ENCODE measurements at places on chromosomes 3 and 15.

DNA sequence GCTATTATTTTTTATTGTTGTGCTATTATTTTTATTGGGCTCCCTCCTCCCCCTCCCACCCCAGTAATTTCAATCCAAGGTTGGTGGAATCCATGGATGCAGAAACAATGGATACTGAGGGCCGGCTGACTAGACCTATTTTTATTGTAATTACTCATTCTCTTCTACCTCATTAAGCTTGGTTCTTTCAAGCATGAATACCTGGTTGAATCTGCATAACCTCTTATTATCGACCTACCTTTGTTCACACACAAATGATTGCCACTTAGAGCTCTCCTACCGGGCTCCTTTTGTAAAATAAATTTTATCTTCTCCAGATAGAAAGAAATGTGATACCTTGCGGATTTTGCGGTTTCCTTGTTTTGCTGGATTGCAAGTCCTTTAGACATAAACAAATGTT, 31.6 kb downstream of the BTD start:
- DNase-seq: no peak

GRCh38 chr3:102536456-102536855, 101.6 kb downstream of the ZPLD1 start:
- no peak for DNase-seq

DNA sequence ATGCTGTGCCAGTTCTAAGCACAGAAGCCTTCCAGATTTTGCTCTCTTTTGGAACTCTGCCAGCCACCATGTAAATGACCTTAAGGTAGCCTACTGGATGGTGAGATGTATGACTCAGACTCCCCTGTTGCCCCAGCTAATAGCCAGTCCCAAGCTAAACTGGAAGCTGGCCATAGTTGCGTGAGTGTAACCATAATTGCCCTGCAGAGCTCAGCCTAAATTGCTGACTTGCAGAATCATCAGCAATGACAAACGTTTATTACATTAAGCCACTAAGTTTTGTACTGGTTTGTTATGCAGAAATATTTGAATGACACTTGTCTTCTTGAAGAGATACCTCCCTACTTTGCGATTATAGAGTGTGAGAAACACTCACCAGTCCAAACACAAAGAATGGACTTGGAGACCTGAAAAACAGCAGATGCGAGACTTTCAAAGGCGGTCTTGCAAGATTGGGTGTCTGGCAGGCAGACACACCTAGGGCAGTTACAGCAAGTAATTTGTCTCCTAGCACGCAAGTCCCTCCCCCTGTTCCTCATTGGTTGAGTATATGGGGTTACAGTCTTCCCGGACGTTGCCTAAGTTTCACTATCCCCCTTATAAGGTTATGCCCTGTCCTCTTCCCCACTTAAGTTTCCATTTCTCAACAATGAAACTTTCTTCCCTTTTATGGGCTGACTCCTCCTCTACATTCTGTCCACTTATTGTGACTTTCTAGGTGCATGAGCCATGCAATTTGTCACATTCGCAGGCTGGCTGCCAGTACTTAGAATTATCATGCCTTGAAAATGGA, 83.6 kb upstream of the XCR1 start:
- no peak for DNase-seq

GRCh38 chr3:46423588-46423987, 16.5 kb downstream of the CCRL2 start:
- DNase-seq: no peak

GRCh38 chr3:117346901-117347300, 637.3 kb downstream of the TUSC7 start:
- no peak for DNase-seq

GRCh38 chr3:71759401-71759800, 5.7 kb downstream of the GPR27 start:
- no peak for DNase-seq

DNA sequence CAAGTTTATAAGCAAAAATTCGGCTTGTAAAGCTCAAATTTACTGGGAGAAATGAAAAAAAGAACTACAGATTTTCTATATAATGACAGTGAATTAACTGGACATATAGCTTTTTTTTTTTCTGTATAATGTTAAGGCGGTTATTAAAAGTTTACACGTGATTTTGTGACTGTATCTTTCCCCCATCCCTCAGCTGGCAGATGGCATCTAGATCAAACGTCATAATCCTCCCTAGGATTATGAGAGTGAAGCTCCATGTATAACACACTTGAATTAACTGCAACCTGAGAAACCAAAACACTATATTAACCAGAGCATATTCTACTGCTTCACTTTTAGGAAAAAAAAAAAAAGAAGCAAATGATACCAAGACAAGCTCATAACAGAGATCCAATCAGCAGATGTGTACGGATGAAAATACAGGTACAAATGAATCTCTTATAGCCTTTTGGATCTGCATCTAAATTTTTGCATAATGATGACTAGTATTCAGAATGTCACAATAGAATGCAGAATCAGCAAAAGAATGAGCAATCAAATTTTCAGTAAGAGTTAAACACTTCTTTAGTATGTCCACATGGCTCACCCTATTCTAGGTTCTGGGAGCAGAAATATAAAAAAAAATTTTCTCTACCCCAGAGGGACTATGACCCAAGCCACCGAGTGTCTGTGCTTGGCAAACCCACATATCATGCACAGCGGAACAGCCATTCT, 12.4 kb downstream of the MOBP start:
- DNase-seq: no peak

- DNase-seq: no peak
These were observed 51.9 kb upstream of the ATP2B2 start for GRCh38 chr3:10557250-10557649.

- no peak for DNase-seq
These were observed 560.0 kb upstream of the CFAP20DC start for GRCh38 chr3:59609657-59610348.

DNA sequence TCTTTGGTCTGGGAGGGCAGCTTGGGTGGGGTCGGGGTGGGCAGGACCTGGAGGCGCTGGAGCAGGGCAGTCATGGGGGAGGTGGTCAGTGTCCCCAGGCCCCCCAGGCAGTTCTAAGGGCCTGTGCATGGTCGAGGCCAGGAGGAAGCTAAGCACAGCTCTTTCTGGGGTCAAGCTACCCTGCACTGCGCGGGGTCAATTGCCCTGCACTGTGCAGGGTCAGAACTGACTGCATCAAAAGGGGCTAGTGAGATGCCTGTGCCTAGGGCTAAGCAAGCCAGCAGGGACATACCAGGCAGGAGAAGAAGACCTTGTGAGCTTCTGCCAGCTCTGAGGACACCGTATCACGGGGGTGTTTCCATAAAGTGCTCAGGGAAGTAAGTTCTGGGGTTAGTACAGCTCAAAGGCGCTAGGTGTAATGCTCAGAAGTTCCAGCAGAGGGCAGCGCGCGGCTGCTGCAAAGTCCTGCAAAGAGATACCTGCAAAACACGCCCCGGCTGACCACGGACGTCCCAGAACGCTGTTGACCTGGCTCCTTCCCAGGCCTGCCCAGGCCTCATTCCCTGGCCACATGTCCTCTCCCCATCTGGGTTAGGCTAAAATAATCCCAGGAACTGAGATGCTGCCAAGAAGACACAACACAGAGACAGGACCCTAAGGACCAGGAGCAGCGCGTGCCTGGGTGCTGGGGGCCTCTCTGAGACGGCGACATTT, 18.8 kb upstream of the IQSEC1 start:
- peak; percentile 67 for DNase-seq

DNA sequence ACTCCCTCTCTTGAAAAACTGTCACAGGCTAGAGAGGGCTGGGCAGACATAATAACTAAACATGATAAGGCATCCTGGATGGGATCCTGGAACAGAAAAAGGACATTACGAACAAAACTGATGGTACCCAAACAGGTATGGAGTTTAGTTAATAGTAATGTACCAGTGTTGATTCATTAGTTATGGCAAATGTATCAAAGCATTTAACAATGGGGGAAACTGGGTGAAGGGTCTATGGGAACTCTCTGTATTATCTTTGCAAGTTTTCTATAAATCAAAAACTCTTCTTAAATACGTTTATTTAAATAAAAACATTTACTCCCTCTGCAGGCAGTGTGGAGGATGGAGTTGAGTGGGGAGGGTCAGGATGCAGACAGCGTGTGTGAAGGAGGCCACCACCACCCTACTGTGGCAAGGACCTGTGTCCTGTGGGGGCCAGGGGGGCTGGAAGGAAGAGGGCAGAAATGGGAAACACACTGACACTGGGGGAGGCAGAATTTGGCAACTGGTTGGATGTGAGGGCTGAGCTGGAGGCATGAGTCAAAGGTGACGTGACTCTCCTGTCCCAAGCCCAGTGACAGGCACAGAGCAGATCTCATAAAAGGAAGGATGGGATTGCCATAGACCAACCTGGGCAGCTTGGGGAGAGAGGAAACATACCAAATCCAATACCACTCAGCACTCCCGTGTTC, 59.6 kb upstream of the ITGA11 start:
- no peak for DNase-seq

DNA sequence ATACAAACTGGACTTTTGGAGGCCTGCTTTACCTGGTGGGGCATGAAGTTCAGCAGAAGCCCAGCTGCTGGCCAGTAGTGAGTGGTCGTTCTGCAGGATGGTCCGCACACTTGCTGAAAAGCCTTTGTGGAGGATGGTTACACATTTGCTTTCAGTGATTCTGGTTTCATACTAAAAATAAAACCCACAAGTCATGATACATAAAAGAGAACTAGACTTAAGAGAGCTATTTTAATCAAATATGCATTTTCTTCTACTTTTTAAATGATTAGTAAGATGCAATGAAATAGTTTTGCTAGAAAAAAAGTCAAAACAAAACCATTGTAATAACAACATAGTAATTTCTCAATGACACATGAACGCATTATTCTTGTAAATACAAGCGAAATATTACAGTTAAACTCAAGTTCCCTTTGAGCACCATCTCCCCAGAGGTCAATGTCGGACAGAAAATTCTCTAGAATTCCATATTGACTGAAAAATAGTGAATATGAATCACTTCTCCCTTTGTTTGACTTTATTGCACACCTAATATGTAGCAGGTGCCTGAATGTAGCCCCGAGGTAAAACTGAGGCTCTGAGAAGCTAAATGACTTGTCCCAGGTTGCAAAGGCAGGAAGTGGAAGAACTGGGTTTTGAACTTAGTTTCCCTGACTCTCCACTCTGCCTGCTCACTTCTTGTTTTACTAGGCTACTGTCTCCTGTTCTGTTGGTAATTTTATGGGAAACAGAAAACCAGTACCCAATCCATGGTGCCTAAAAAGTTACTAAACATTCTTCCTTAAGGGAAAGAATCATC, 8.3 kb downstream of the IL5RA start:
- DNase-seq: no peak

DNA sequence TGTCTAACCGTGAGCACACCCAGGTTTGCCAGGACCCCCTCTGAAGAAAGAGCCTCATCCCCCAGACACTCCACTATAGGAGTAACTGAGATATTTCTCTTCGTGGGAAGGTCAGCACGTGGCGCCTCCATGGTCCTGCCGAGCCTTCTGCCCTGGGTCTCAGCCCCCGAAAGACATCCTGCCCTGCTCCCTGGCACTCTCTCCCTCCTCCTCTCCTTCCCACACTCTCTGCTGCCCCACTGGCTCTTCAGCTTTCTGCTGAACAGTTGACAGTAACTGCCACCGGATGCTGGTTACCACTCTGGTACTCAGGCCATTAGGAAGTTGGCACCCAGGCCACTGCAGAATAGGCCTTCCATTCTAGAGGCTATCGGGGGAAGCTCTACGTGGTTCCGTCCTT, 185.2 kb downstream of the UACA start:
- DNase-seq: no peak

GRCh38 chr3:134085034-134085775, 55.5 kb upstream of the SLCO2A1 start:
- no peak for DNase-seq

DNA sequence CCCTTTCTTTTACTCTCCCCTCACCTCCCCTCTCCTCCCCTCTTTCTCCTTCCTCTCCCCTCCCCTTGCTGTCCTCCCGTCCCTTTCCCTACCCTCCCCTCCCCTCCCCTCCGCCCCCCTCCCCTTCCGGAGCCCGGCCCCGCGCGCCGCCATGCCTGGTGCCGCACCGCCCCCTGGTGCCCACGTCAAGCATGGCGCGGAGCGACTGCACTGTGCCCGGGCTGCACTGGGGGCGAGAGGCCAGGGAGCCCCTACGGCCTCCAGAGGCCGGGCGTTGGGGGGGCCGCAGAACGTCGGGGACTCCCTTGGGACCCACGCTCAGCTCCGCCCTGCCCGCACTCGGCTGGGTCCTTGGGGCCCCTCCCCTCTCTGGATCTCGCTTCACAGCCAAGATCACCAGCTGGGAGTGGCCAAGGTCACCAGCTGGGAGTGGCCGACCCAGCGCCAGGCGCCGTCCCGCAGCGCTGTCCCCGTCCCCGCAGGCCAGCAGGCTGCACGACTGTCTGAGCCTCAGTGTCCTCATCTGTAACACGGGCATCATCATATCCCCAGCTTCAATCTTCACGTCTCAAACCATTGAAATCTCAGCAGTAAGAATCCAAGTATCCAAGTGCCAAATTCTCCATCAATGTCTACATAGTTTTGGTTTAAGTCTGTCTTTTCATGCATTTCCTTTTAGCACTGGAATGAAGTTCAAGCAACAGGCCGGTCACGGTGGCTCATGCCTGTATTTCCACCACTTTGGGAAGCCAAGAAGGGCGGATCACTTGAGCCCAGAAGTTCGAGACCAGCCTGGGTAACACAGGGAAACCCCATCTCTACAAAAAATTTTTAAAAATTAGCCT, 42.5 kb downstream of the TPRA1 start:
- peak; percentile 54 for DNase-seq

DNA sequence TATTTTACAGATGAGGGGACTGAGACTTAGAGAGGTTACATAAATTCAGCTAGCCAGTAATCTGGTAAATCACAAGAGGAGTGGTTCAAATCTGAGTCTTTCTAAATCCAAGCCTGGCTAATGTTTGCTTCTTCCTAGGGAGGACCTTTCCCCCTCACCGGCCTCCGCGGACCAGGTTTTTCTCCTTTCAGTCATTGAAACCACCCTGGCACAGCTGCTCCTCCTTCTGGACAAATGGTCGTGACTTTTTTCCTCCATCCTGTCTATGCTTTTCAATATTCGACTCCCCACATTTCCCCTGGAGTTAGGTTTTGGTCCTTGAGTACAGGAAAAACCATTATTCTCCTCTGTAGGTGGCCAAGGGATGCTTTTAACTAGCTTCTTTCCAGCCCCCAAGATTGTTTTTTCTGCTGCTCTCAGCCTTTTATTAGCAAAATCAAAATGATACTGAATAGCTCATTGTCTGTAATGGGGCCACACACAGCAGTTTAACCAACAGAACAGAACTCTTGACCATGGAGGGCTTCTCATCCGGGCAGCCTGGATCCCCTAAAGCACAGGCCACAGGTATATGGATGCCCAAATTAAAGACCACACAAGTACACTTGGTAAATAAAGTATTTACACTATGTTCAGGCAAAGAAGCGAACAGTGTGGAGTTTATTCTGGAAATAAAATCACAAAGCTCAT, 85.9 kb upstream of the KLHL25 start:
- DNase-seq: no peak

GRCh38 chr3:50448752-50449539, 54.5 kb downstream of the CACNA2D2 start:
- DNase-seq: no peak

DNA sequence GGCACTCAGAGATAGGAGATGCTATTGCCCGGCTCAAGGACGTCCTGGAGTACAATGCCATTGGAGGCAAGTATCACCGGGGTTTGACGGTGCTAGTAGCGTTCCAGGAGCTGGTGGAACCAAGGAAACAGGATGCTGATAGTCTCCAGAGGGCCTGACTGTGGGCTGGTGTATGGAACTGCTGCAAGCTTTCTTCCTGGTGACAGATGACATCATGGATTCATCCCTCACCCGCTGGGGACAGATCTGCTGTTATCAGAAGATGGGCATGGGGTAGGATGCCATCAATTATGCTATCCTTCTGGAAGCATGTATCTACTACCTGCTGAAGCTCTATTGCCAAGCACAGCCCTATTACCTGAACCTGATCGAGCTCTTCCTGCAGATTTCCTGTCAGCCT, 26.4 kb downstream of the BCL2A1 start:
- no peak for DNase-seq

Data from stimulated activated CD8-positive, alpha-beta memory T cell treated with anti-CD3 and anti-CD28 coated beads, Interleukin-4, amount 100 ng/mL, for 1 hour (primary cell).